ENCODE measurements at places on chromosomes 5 and 9.
A peak's percentile ranks its signal among the peaks of the same experiment; 100 is the strongest.

DNA sequence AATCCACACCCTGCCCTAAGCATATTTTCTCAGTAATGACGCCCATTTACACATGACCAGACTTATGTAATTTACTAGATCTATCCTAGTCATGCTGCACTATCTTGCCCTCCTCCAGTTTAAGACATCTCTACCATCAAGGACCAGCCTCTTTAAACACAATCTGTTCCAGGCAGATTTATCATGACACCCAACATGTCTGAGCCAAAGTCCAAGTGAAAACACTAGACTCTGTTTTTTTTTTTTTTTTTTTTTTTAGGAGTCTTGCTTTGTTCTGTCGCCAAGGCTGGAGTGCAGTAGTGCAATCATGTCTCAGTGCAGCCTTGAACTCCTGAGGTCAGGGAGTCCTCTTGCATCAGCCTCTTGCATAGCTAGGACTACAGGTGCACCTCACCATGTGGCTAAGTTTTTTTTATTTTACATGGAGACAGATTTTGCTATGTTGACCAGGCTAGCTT, 354.6 kb downstream of the ARRDC3 start:
- no peak for DNase-seq

GRCh38 chr5:128349044-128349858, 188.8 kb downstream of the FBN2 start:
- DNase-seq: no peak

DNA sequence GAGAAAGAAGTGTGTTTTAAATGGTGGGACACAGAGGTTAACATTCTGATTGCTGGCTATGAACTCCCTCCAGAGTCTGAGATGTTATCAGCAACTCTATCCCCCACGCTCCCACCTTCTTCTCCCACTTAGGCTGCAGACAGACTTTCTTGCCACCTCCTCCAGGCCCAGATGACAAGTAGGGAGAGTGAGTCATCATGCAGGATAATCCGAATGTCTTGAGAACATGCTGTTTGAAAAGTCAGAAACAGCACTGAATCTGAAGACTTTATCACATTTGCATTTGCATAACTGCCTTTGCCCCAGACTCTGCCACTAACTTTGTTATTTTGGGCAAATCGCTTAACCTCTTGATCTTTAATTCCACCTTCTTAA, 139.8 kb downstream of the ESM1 start:
- DNase-seq: no peak

GRCh38 chr9:94649100-94649819, 9.9 kb upstream of the FBP1 start:
- DNase-seq: no peak

- DNase-seq: no peak
These were observed 31.4 kb downstream of the GNAQ start for GRCh38 chr9:78000221-78000620.

DNA sequence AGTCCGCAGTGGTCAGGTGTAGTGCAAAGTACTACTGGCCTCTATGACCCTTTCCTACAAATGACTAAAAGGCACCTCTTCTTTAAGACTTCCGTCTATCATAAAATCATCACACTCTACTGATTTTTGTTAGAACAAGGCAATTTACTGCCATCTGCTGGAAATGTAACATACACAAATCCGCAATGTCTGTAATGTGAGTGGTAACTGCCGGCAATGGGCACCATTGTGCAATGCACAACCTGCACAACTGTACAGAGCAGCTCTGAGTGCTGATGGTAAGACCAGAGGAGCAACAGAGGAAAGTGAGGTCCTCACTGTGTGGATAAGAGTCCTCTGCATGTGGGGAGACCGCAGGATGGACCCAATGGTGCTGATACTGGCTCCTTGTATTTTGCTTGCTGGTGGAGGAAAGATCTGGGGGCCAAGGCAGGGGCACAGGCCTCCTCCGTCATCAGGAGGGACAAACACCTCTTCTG, 103.7 kb downstream of the ATPSCKMT start:
- no peak for DNase-seq

- DNase-seq: no peak
These were observed 115.0 kb upstream of the TBC1D2 start for GRCh38 chr9:98370300-98370975.

DNA sequence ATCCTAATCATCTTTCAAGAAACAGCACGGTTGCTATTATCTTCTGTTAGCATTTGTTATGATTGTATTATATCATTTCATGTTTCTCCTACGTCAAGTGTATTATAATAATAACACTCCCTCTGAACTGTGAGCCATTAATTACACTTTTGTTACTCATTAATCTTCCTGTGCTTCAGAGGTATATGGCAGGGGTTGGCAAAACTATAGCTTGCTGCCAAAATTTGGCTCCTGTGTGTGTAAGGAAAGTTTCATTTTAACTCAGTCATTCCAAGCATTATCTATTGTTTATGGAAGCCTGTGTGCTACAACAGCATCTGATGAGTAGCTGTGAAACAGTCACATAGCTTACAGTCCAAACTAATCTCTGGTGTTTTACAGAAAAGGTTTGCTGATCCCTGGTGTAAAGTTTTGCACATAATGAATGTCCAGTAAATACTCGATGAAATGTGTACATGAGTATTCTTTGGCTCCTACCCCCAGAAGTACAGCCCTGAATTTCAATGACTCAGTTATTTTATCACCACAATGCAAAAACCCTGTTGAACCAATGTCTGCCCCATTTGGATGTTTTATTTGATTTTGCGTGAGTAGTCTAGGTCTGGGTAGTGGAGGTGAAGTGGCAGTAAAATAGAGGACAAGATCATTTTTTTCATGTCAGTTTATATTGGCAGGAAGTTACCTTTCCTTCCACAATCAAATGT, 648.2 kb downstream of the MAT2B start:
- DNase-seq: no peak

GRCh38 chr5:54820346-54821134, 164.9 kb downstream of the ESM1 start:
- no peak for DNase-seq

- DNase-seq: no peak
These were observed 12.4 kb downstream of the SPATA31E1 start for GRCh38 chr9:87894998-87895625.

DNA sequence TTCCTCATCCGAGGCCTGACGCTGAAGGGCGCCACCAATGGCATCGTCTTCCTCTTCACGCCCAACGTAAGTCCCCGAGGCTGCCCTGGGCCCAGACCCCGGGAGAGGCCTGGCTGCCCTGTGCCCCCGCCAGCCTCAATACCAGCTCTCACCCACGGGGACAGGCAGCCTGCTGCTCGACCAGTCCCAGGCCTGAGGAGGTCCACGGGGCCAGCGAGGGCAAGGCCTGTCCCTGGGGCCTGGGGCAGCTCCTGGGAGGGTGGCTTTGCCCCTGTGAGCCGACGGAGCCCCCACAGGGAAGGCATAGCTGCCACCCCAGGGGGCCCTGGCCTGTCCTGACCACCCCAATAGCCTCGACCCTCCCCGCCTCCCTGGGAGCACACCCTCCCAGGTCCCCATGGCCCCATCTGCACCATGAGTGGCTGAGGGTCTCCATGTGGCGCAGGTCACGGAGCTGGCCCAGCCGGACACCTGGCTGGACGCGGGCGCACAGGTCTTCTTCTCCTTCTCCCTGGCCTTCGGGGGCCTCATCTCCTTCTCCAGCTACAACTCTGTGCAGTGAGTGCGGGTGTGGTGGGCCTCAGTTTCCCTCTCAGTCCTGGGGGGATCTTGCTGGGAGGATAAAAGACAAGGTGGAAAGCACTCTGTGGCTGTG, 11.5 kb upstream of the SLC6A18 start:
- no peak for DNase-seq

DNA sequence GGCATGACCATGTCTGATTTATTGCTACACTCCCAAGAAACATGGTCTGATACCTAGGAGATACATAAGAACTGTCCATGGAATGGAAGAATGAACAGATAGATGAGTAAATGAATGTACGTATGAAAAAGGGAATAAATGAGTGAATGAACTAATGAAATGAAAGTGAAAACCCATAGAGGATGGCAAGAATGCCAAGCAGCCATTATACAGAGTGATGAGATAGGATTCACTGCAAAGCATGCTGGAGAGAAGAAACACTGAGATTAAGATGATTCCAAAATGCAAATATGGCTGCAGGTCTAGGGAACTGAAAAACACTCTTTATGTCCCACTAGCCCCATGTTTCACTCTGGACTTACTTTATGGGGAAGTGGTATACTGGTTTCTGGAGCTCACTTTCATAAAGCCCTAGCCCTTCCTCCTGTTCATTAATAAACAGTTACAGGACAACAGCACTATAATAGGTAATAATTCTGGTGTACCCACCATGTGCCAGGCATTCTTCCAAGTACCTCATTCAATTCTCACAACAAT, 170.3 kb upstream of the RAD23B start:
- DNase-seq: no peak

- DNase-seq: no peak
These were observed 562.4 kb upstream of the CLINT1 start for GRCh38 chr5:158421319-158421718.

GRCh38 chr5:109387408-109387974, 22.3 kb downstream of the PJA2 start:
- no peak for DNase-seq

DNA sequence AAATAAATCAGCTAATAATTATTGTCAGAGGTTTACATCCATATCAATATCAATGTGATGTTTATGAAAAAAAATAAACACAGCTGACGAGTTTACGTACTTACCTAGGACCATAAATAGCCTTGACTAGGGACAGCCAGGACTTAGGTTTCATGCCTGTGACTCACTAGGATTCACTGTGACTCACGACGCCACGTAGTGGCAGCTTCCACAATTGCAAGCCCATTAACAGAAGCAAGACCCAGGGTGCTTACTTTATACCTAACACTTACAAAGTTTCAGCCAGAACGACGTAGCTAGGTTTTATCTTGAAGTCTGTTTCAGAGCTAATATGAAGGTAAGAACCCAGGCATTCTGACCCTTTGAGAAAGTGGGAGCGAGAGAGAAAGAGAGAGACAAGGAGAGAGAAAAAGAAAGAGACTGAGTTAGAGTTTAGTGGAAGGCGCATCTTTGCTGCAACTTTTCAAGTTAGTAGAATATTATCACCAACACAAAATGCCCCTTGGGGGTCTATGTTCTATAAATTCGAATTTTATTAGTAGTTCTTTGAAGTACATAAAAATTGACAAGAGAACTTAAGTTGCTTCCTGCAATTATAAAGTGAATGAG, 191.2 kb downstream of the GNA14 start:
- DNase-seq: peak; percentile 59

- DNase-seq: no peak
These were observed 91.5 kb downstream of the NR3C1 start for GRCh38 chr5:143311955-143312354.

DNA sequence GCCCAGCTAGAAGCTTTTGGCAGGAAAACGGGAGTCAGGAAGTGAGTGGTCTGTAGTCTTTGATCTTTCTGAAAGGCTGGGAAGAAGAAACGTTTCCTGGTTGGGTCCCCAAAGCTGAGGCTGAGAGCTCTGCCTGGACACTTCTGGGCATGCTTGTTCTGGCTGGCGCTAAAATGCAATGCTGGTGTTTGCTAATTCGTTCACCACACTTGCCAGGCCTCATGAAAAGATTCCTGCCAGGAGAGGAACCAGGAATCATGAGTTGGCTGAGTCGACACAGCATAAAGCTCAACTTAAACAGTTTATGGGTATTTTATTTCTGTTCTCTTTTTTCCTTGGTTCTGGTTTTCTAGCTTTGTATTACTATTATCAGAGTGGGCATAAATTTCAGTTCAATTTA, 10.7 kb upstream of the PTGR1 start:
- no peak for DNase-seq

DNA sequence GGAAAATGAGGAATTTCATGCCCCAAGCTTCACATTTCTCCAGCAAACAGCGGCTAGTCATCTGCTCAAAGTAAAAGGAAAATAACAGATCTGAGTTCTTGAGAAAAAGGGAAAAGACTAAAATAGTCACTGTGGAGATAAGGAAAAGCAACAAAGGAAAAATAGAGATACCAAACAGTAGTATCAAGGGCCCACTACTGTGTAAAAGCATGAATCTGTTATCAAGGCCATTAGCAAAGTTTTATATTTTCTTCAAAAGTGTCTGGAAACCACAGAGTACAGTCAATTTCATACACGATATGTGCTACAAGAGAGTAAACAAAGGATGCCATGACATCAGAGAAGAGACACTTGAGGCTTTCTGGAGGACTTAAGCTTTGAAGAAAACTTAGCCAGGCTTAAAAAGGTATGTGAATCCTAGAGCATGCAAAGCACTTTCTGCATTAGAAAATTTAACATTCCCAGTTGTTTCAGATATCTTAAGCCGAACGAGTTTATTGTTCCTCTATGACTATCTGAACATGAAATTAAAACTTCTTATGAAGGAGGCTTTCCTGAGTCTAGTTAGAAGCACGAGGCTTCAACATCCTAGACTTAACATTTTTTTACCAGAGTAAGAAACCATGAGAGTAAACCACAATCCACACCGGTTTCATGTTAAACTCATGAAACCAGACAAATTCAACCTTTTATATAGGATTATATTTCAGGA, 1.2 kb downstream of the TTC33 start:
- no peak for DNase-seq

- DNase-seq: no peak
These were observed 489.1 kb downstream of the CSNK1G3 start for GRCh38 chr5:124001036-124001615.

DNA sequence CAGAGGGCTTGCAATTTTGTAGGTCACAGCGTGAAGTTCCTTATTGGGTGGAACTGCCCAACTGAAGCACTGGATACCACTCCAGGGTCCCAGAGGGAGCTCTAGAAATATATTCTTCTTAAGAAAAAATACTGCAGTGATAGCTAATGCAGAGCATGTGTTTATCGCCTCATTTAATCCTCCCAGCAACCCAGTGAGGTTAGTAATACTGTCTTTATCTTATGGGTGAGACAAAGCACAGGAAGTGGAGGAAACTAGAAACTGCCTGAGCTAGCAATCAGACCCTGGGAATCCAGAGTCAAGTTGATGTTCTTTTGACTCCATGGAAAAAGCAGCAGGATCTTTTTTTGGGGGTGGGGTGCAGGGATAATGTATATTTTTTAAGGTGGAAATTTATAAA, 153.3 kb downstream of the PJA2 start:
- no peak for DNase-seq

GRCh38 chr9:91658513-91659105, 235.0 kb upstream of the NFIL3 start:
- no peak for DNase-seq

GRCh38 chr9:1007312-1007711, 30.9 kb downstream of the DMRT3 start:
- DNase-seq: no peak

DNA sequence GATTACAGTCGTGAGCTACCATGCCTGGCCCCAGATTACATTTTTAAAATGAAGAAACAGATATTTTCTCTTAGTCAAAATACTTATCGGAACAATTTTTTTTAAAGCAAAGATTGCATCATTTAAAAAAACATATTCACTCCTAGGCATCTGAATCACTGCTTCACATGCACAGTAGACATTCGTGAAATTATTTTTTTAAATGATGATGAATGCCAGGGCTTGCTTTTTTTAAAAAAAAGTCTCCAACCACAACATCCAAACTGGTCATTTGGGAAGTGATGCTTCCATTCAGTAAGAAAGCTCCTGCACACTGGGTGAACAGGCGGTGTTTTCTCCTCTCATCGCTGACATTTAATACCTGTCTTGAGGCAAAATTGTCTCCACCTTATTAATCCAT, 223.0 kb upstream of the DMRT1 start:
- no peak for DNase-seq

- DNase-seq: no peak
These were observed 221.4 kb upstream of the KLF4 start for GRCh38 chr9:107710953-107711352.

GRCh38 chr5:57231607-57232006, 57.7 kb downstream of the GPBP1 start:
- DNase-seq: no peak

All from stimulated activated CD8-positive, alpha-beta memory T cell treated with anti-CD3 and anti-CD28 coated beads, Interleukin-4, amount 100 ng/mL, for 1 hour (primary cell).